ENCODE measurements at places on chromosomes 7 and 10.

DNA sequence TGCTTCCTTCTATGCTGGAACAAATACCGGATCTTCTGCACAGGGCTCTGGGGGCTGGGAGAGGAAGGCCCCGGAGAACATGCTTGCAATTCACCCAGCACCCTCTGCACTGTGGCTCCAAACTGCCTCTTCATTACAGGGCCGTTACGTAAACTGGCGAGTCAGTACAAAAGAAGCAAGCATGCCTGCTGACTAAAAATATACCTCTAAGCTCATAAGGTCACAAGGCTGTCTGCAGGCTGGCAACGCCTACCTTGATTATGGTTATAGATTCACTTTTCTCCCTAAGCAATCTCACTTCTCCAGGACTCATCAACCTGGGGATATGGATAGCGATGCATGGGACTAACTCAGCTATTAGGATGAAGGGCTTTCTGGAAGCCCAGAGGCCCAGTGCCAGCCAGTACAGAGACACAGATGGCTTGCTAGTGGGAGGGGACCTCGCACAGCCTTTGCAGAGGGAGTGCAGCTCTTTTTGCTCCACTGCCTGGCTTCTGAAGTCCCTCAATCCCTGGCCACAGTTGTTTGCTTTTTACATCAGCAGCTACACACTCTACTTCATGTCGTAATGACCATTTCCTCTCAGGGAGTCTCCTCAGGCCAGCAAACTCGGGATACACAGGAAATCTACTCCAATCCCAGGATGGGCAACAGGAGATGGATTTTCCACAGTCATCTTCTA lies 96.1 kb downstream of the SH3PXD2A start:
- DNase-seq, result peak; percentile 56

DNA sequence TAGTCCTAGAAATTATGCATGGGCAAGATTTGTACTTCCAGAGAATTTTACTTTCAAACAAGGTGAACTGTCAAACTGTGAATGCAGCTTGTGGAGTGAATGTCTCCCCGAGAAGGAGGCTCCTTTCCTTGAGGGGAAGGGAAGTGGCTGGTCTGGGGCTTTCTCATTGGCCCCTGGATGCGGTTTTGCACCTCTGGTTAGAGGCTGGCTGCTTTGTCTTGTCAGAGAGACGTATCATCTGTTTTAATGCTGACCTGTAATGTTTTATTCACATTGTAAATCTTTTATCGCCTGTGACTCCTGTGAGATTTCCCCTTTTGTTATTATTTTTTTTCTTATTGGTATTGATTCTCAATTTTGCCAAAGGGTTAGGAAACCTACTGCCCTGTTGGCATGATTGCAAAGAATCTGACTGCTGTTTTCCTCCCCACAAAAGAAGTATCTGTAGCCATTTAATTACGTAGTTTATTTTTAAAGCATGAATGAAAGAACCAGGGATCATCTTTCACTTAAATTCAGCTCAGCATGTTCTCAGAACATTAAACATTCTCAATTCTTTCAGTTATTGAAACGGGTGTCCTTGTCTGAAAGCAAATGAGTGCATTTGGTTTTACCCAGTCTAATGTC lies 238.3 kb upstream of the NFE2L3 start:
- no peak for DNase-seq

- no peak for DNase-seq
Observed at GRCh38 chr10:71999360-72000072, 35.3 kb downstream of the CHST3 start.

DNA sequence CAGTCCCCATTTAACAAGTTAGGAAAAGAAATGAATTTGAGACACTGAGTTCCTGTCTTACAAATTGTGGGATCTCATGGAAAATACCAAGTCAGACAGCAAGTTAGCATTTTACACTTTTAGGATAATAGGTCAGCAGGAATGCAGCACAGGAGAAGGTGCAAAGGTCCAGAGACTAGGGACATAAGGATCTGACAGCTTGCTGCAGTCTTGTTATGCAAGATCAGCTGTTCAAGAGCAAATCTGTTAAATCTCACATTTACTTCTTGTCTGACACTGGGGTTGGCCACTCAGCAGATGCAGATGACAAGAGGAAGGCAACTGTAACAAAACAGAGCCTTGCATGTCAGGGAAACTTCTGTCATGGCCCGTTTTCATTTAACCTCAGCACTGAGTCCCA lies 239.6 kb downstream of the PHF14 start:
- no peak for DNase-seq

DNA sequence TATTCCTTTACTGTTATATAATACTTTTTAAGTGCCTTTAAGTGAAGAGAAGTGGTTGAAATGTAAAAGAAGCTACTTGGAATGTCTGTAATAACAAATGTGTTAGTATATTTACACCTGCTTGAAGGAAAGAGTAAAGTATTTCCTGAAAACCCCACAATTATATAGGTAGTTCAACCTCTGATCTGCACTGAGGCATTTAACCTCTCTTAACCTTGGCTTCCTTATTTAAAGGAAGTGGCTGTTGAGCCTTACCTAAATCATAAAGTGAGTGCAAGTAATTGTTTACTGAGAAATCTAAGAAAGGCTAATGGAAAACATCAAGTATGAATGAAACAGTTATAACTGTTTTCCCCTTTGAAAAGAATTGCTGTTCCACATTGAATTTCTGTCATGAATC lies 294.5 kb downstream of the ADK start:
- DNase-seq, result no peak

GRCh38 chr7:106039486-106040060 lies 72.5 kb downstream of the SYPL1 start:
- no peak for DNase-seq

All from activated T-cell treated with anti-CD3 and anti-CD28 coated beads, Interleukin-2, amount 50 U/mL, for 48 hours (primary cell).